ENCODE measurements at places on chromosomes 1 and 21.

GRCh38 chr1:70916034-70916427, 131.6 kb downstream of the PTGER3 start:
- no peak for DNase-seq

- no peak for DNase-seq
Observed at GRCh38 chr1:101022294-101022693, 3.3 kb downstream of the DPH5 start.

DNA sequence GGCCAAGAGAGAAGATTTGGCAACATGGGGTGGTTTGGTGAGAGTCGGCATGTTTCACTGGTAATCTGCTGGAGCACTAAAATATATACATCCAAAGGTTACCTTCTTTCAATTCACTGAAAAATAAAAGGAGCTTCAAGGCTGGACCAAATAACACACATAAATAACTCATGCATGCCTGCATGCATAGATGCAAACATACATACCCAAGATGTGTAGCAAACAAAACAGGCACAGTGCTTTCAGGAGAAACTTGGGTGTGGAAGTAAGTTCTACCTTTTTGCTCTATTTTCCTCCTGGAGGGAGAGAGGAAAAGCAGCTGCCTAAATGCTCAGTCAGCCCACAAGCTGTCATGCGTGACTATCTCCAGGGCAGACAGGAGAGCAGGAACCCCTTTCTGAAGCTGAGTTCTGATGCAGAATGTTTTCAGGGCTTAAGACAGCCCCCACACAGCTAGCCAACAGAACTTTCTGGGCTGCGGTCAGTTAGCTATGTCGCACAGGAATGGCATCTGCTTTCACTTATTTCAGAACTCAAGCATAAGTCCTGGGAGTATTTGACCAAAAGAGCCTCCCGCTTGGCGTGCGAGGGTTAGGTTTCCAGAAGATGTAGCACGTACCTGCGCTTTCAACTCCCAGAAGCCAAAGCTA, 166.2 kb downstream of the TOMM20 start:
- DNase-seq, result no peak

DNA sequence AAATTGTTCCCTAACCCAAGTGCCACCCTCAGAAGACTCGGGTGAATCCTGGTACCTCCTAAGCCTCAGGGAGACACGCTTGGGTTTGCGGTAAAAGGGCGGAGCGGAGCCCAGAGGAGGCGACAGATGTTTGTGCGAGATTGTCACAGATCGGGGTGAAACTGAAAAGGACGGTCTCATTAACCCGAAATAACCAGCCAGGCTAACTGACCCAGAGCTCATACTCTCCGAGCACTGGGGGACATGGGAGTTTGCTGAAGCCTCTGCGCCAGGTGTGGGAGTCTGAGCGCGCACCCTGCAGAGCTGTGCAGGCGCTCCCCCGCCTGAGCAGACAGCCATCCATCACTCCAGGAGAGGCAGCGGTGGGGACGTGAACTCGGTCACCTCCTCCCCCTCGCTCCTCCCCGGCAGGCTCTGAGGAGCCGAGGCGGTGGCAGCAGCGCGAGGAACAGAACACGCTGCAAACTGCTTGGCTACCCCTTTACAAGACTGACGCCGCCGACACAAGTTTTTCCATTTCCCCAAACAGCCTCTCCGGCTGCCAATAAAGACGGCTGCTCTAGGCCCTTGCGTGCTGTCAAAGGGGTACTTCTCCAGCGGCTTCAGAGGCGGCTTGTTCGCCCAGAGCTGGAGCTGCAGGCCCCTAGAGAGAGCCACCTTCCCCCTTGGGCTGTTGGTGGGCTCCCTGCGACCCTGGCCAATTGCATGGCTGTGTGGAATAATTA, 43.5 kb downstream of the RRAGC start:
- no peak for DNase-seq

GRCh38 chr1:78005755-78006154, 1.0 kb downstream of the DNAJB4 start:
- DNase-seq, result no peak

- DNase-seq, result no peak
Observed at GRCh38 chr1:15578921-15579682, 5.7 kb downstream of the AGMAT start.

DNA sequence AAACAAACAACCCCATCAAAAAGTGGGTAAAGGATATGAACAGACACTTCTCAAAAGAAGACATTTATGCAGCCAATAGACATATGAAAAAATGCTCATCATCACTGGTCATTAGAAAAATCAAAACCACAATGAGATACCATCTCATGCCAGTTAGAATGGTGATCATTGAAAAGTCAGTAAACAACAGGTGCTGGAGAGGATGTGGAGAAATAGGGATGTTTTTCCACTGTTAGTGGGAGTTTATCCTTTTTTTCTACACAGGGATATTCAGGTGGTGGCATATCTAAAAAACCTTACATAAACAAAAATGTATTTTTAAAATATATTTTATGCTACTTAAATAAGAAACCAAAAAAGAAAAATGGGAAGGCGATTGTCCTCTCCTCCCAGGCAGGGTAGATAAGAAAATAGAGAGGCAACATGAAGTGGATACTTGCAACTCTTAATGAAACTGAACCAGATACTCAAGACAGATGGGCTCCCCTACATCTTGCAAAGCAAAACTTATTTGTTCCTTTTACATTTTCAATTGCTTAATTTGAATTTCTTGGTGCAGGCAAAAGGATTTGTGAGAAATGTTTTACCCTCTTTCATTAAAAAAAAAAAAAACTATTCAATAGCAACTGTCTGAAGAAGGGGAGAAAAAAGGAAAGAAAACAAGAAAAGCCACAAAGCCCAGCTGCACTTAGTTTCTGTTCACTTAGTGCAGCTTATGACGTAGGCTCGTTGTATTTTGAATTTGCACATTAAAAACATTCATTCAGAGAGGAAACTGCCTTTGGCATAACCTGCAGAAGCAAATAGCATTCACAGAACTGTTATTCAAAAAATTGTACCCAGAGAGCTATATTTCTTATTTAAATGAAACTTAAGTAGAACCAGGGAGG, 36.9 kb upstream of the RGS1 start:
- DNase-seq, result no peak

- no peak for DNase-seq
Observed at GRCh38 chr1:222616525-222616924, 1.4 kb upstream of the MIA3 start.

GRCh38 chr21:44658913-44659595, 1.3 kb downstream of the KRTAP12-3 start:
- no peak for DNase-seq

DNA sequence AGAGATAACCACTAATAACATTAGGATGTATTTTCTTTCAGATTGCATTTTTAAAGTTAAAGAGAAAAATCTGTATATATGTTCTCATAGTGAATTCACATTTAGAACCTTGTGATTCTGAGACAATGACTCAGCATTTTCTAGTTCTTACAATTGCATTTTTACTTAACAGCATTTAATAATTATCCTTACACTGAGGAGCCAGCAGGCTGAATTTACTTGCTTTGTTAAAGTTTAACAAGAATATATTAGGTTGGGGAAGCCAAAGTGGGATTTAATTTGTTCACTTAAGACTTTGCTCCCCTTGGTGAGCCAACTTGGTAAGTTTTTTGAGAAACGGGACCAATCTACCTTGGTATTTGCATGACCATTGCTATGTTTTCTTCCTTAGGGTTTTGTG, 4.5 kb downstream of the PATJ start:
- DNase-seq, result no peak

- no peak for DNase-seq
Observed at GRCh38 chr1:89149229-89149628, 23.3 kb upstream of the GBP2 start.

DNA sequence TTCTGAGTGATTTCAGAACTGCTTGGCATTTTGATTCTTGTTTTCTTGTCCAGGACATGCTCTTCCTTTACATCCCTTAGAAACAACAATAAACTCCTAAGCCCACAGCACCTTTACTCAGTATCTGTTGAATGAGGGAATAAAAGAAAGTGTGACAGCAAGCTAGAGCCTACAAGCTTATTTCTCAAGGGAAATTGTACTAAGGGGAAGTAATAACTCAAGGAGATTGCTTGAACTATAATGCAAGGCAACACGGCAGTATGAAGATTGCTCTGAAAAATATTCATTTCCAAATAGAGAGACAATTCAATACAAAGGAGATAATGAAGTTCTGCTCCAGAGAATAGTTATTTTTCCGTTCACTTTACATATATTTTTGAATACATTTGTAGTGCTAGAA, 6.5 kb downstream of the OR6P1 start:
- no peak for DNase-seq

GRCh38 chr1:240575981-240576662, 35.8 kb downstream of the GREM2 start:
- DNase-seq, result no peak

DNA sequence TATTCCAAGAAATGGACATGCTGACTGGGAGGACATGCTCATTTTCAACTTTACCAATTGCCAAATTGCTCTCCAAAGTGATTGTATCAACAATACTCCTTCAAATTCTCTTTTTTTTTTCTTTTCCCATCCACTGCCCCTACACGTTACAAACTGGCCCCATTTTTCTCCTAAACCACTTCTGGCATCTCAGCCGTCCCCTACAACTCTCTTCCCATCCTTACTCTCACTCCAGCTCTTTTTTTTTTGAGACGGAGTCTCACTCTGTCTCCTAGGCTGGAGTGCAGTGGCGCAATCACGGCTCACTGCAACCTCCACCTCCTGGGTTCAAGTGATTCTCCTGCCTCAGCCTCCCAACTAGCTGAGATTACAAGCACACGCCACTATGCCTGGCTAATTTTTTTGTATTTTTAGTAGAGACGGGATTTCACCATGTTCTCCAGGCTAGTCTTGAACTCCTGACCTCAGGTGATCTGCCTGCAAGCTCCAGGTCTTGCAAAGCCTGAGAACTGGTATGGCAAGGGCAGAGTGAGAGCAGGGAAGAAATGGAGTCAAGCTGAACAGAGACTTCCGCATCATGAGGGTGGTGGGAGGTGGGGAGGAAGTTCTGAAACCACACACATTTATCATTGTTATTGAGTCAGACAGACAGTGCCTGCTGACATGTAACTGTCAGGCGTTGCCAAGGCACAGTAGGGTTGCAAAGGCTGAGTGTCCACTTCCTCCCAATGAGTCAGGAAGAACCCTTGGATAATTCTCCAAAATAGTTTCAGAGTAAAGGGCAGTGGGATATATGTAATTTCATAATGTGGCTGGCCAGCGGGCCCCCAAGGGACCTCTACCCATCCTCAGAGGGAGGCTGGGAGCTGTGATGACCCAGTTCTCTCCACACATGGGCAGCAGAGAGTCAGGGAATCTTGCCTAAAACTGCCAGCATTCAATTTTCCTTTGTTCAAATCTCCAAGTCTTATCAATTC, 17.4 kb downstream of the CELA3A start:
- no peak for DNase-seq

- DNase-seq, result no peak
Observed at GRCh38 chr1:32861904-32862695, 8.6 kb downstream of the FNDC5 start.

- DNase-seq, result no peak
Observed at GRCh38 chr1:226640321-226641136, 92.0 kb downstream of the STUM start.

DNA sequence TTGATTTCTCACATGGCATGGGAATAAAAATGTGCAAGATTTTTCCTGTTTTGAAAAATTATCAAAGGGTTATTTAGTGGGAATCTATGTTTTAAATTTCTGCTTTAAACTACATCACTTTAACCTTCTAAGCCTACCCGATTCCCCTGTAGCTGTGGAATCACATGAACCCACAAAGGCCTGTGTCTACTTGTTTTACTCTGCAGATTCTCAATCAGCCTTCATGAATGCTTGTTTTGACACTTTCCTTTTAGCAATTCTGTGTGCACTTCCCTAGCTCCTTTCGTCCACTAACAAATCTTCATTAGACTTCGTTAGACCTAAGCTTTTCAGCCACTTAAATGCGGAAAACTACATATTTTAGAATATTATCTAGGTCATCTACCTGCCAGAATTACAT, 56.0 kb upstream of the C1orf21 start:
- DNase-seq, result no peak
